Activated CD4-positive, alpha-beta T cell treated with anti-CD3 and anti-CD28 coated beads, Interleukin-10, Interleukin-2, amounts not matched to agents 100 ng/mL and 50 ng/mL, durations not matched to agents 16 hours and 8 hours (primary cell): ENCODE measurements at places on chromosomes 7 and 10.
A peak's percentile ranks its signal among the peaks of the same experiment; 100 is the strongest.

DNA sequence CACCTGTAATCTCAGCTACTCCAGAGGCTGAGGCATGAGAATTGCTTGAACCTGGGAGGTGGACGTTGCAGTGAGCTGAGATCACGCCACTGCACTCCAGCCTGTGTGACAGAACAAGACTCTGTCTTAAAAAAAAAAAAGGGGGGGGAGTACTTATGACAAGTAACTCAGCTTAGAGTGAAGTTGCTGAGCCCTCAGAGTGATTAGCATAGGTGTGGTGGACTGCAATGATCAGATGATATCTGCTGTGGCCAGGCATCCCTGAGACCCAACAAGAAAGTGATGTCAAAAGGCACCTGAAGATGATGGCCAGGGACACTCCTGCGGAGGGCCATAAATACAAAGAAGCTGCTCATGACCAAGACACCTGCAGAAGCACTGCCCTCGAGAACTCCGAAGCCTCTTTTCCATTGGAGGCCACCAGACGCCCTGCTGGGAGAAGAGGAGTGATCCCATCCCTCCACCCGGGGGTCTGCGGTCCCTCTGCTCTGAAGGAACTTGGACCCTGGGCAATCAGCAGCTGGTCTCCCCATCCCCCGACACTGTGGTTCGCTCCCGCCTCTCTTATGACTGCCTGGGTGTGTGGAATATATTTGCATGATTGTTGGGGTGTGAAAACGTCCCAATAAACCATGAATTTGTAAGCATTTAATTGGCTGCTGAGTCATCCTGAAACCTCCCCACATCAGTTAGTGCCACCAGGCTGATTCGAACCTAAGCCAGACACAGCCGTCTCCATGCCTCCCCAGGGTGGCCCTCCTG is 46.0 kb downstream of the RASGEF1A start:
- DNase-seq, result peak; percentile 51

GRCh38 chr10:122115874-122116273 is 126.9 kb downstream of the TACC2 start:
- DNase-seq, result no peak

GRCh38 chr10:31081937-31082840 is 50.5 kb upstream of the ZNF438 start:
- no peak for DNase-seq

DNA sequence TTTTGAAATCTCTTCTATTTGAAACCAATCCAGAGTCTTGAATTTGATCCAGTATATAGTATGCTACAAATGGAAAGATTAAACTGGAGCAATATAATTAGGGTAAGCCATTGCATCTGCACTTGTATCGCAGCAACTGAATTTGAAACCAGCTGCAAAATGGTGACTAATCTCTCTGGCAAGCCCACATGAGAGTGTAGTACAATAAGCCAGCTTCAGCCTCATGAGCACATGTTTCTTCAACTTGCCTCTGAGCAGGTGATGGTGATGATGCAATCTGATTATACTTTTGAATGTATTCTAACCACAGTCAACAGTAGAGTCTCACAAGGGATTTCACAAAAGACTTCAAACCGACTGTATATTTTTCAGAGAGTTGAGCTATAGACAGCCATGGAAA is 829 bp upstream of the RPA3 start:
- peak; percentile 93 for DNase-seq

DNA sequence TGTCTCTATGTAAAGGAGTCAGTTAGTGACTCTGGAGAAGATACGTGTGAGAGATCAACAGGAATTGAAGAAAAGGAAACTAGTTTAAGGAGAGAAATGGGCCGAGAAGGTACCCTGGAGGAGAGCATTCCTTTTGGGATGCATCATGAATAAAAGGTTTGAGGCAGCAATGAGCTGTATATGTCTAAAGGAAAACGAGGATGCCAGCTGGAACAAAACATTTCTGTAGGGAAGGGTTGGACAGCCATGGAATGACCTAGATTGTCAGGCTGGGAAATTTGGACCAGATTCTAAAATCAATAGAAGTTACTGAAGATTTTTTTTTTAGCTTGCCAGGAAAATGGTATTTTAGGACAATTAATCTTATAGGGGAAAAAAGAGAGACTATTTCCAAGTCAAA is 17.2 kb upstream of the MPP7 start:
- DNase-seq, result no peak

GRCh38 chr10:58064714-58065528 is 202.8 kb downstream of the IPMK start:
- peak; percentile 17 for DNase-seq

DNA sequence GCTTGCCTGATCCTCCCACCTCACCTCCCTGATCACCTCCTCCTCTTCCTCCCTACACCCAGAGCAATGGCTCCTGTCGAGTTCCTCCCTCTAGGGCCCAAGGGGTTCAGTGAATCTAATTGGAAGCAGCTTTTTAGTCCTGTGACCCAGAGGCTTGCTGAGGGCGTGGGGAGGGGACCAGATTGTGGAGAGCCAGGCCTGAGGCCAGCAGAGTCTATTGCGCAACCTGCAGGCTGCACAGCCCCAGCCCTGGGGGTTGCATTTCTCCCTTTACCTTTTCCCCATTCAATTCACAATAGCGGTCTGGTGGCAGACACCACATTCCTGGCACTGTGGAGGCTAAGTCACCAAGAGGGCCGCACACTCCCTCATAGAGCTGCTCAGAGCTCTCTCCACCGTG is 32.5 kb downstream of the GHRHR start:
- no peak for DNase-seq

- no peak for DNase-seq
These were observed 52.6 kb downstream of the PFKP start for GRCh38 chr10:3119796-3120459.

- no peak for DNase-seq
These were observed 758.6 kb upstream of the IGFBP3 start for GRCh38 chr7:46679671-46680070.

DNA sequence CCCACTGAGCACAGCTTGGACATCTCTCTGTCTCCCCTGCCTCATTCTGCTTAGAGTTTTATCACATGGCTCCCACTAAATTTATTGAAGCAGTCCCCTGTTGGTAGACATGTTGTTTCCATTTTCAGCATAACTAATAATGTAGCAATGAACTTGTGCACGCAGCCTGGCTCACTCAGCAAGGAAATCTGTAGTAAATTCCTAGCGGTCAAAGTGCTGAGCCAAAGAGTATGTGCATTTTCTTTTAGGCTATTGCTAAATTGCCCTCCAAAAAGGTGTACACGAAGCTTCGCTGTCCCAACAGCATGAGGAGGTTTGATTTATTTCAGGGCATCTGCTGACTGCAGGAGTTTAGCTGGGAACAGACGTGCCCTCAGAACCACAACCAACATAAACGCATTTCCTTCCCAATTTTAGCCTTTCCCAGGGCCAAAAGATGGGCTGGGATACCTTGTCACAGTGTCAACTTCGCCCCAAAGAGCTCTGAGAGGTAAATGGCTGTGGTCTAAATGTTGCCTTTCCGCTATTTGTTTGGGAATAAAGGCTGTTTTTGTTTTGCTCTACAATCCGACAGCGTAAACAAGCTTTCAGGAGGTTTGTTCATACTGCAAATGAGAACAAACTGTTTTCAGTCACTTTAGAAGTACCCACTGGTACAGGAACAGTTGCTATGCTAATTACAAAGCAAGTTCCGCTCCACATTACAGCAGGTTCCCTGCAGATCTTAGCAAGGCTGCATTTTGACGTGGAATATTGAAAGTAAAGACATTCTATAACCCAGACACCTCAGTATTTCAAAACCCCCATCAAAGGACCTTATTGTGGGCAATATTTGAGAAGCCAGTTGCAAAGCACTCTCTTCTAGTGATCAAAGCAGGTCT is 16.8 kb downstream of the VSIR start:
- peak; percentile 82 for DNase-seq

- DNase-seq, result no peak
These were observed 162.9 kb upstream of the PRSS58 start for GRCh38 chr7:142420554-142421362.

GRCh38 chr7:148800677-148801076 is 83.4 kb downstream of the EZH2 start:
- DNase-seq, result no peak

GRCh38 chr7:44280993-44281721 is 44.2 kb downstream of the CAMK2B start:
- DNase-seq, result no peak

- DNase-seq, result no peak
These were observed 277.9 kb downstream of the HPSE2 start for GRCh38 chr10:98957801-98958200.

DNA sequence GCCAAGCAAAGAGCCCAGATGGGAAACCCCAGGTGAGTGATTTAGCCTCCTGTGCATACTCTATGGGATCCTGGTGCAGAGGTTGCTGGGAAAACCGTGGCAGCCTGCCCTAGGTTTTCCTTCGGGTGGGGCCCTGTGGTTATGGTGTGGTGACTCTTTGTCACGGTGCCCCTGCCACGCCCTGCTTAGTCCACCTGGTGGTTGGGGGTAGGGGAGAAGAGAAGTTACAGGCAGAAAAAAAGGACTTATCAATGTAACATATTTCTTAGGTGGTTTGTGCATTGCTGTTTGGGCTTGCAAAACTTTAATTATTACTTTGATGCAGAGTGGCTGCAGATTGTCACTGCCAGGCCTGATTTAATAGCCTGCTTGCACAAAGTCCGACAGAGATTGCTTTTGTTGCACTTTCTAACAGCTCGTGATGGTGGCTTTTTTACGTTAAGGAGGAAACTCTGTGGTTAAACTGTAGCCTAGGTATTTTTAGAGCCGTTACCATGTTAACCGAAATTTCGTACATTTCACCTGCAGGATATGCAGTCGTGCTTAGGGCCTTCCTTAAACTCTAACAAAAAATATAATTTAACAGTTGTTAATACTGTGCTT is 197.4 kb downstream of the RNLS start:
- DNase-seq, result peak; percentile 88

GRCh38 chr7:157241631-157242030 is 95.2 kb upstream of the DNAJB6 start:
- no peak for DNase-seq

GRCh38 chr7:98788966-98789365 is 80.8 kb downstream of the TMEM130 start:
- no peak for DNase-seq

- no peak for DNase-seq
These were observed 3.1 kb downstream of the WDR91 start for GRCh38 chr7:135208102-135208793.

GRCh38 chr7:6516387-6516983 is 34.8 kb downstream of the GRID2IP start:
- DNase-seq, result peak; percentile 79

DNA sequence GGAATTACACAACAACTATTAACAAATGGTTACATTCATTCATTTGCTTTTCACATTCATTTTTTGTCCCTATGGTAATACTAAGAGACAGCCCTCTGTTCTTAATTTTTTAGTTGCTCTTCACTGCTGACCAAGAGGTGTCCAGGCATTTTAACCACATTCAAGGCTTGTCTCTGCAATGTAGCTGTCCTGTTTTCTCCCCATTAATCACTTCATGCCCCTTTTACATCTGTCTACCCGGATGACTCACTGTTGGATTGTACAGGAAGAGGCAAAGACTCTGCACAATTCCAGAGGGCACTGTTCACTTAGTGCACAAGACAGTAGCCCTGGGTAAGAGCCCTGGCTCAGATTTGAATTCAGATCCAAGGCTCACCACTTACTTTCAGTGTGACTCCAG is 168.5 kb downstream of the NOC3L start:
- no peak for DNase-seq

- no peak for DNase-seq
These were observed at the start of gene PLAC9 for GRCh38 chr10:80132299-80133139. Gene PLAC9 (plus strand): TSS chr10:80132730. CDS start chr10:80132763, 33 bp downstream.

DNA sequence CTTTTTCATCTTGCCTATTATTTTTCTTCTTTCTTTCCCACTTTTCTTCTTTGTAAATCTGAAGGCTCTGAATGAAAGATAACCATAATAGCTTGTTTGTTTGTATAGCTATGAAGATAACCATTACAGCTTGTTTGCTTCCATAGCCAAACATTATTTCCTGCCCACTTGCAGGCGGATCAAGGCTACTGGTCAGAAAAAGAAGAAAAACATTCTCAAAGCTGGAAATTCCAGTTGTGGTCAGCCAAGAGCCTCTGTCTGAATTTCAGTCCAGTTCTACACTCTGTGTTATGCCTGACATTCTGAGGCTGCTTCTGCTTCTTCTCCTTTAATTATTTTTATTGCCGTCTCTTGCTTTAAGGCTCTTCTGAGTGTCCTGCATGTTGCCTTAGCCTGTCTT is 48.9 kb downstream of the TMEM178B start:
- no peak for DNase-seq

- no peak for DNase-seq
These were observed 52.8 kb upstream of the FIGNL1 start for GRCh38 chr7:50502947-50503346.

DNA sequence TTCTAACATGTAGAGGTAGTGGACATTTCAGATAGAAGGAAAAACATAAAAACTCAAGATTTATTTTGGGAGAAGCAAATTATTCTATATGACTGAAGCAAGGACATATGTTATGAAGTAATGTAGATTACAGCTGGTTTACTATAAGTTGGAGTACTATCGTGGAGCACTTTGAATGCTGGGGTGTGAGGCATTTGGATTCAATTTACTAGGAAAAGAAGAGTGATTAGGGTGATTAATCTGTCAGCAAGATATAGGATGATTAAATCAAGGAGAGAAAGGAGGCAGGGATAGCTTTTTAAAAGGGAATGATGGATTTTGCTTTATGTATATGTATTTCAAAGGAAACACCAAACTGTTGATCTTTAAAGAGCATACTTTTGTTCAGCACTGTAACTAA is 318.4 kb upstream of the KAT6B start:
- no peak for DNase-seq

DNA sequence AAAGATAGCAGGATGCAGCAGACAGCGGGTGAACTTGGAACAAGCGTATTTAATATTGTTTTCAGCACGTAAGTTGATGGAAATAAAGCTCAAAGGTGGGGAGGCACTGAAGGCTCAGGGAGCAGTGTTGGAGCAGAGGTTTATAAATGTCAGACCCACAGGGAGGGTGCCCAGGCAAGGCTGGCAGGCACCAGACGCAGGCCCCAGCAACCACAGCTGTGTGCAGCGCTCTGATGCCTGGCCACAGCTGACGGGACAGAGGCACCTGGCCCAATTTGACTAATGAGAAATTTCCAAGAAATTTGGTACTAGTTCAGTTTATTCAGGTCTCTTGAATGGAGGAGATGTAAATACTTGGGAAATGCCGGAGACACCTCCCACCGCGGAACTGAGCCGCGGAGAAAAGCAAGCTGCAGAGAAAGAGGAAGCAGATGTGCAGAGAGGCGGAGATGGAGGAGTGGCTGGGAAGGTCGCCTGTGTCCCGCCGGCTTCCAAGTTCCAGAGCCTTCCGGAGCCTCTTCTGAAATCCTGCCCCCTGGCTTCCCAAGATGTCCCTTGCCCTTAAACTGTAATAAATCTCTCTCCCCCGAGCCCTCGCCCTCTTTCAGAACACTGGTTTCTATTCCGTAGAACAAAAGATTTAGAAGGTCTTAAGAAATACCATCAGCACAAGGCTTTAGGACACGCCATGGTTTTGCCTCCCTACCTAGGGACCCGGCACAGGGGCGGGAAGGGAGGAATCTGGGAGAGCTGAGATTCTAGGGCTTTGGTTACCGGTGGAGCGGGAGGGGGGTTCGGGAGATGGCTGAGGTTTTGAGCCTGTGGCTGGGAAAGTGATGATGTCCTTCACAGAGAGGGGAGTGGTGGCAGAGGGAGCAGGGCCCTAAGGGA is 38.4 kb upstream of the PLXNA4 start:
- no peak for DNase-seq
